ENCODE measurements at places on chromosomes 3 and 15. TPM values are rescaled to one million over a fixed set of nuclear protein-coding genes. Genes with fewer than 3 reads are reported as not detected.

ZNF860 gene
- total RNA-seq: not detected

GOLGA8M gene
- total RNA-seq: not detected

OPA1 gene
- total RNA-seq: 198 TPM

SPINT1 gene
- 163 TPM for total RNA-seq

SYNPR gene
- not detected for total RNA-seq

SPINK8 gene
- not detected for total RNA-seq

GRCh38 chr3:50972029-50972428 is 297.3 kb downstream of the DOCK3 start:
- DNase-seq: no peak
- H3K36me3 ChIP-seq: no peaks in the 10 kb centered on the region
- H3K27me3 ChIP-seq: no peaks in the 10 kb centered on the region
- H3K27ac ChIP-seq: no peak overlapping the region

DNA sequence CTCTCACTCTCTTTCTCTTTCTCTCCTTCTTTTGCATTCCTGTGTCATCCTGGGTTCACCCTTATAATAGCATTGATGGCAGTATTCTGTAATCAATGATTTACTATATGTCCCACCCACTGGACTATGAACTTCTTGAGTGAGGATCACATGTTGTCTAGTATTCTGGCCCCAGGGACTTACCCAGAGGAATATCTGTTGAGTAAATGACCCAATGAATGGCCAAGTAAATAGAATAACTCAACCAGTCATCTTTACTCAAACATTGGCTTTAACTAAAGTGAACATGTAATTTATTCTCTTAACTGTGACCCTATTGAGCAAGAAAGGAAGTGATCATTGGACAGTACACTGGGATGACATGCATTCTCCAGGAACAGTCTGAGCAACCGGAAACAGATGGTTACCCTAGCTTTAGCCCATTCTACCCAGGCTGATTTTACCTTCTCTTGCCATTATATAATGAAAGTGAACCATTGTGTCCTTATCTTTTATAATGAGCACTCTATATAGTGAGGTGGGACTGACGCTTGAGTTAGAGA is 94.5 kb upstream of the SOX14 start:
- DNase-seq: no peak
- H3K4me1 ChIP-seq: no peaks in the 10 kb centered on the region
- no peak overlapping the region for H3K27ac ChIP-seq
- no peaks in the 10 kb centered on the region for H3K36me3 ChIP-seq
- no peak overlapping the region for H3K4me3 ChIP-seq
- no peaks in the 10 kb centered on the region for H3K27me3 ChIP-seq

DNA sequence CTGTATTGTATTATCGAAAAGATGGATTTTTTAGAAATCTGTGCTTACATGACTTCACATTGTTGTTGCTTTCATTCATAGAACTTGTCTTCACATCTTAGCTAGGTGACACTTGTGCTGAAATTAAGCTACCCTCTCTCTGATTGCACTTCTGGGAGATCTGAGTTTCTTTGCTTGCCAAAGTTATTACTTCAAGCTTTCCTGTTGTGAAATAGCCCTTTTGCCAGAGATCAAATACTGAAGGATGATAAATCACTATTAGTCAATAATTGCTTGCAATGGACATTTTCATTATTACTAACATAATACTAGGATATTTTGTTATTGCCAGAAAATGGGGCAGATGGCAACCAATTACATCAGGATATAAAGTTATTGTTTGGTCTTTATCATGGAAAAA is 34.7 kb downstream of the PIK3CA start:
- peaks cover 60% of the 10 kb centered on the region for H3K4me1 ChIP-seq
- H3K27me3 ChIP-seq: no peaks in the 10 kb centered on the region
- H3K4me3 ChIP-seq: no peak overlapping the region
- no peaks in the 10 kb centered on the region for H3K36me3 ChIP-seq

DNA sequence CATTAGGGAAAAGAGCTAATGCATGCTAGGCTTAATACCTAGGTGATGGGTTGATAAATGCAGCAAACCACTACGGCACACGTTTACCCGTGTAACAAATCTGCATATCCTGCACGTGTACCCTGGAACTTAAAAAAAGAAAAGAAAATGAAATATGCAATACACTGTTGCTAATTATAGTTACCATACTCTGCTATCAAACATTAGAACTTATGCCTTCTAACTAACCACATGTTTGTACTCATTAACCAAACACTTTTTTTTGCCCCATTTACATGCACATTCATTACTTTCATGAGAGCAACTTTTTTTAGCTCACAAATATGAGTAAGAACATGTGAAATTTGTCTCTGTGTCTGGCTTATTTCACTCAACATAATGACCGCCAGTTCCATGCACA is 253.1 kb downstream of the CGGBP1 start:
- H3K27ac ChIP-seq: no peak overlapping the region
- H3K4me1 ChIP-seq: no peaks in the 10 kb centered on the region
- H3K27me3 ChIP-seq: no peaks in the 10 kb centered on the region
- no peak overlapping the region for H3K4me3 ChIP-seq
- DNase-seq: no peak

Data from stomach (tissue), 19 donors.